ENCODE measurements at places on chromosomes 7 and 10.

- no peak for DNase-seq
These were observed 147.4 kb downstream of the PDE1C start for GRCh38 chr7:31922848-31923247.

DNA sequence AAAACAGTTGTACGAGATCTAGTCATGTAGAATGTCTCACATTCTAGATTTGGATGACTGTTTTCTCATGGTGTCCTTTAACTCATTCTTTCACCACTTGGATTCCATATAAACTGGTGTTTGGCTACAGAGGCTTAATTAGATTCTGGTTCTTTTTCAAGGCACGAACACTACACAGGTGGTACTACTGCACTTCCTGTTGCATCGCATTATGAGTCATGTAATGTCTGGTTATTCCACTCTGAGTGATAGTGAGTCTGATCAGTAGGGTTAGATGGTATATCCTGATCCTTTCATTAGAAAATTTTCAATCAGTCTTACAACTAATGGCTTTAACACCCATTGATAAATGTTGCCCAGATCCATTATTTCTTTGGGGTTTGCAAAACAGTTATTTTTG, 11.2 kb upstream of the AKAP9 start:
- DNase-seq = no peak

DNA sequence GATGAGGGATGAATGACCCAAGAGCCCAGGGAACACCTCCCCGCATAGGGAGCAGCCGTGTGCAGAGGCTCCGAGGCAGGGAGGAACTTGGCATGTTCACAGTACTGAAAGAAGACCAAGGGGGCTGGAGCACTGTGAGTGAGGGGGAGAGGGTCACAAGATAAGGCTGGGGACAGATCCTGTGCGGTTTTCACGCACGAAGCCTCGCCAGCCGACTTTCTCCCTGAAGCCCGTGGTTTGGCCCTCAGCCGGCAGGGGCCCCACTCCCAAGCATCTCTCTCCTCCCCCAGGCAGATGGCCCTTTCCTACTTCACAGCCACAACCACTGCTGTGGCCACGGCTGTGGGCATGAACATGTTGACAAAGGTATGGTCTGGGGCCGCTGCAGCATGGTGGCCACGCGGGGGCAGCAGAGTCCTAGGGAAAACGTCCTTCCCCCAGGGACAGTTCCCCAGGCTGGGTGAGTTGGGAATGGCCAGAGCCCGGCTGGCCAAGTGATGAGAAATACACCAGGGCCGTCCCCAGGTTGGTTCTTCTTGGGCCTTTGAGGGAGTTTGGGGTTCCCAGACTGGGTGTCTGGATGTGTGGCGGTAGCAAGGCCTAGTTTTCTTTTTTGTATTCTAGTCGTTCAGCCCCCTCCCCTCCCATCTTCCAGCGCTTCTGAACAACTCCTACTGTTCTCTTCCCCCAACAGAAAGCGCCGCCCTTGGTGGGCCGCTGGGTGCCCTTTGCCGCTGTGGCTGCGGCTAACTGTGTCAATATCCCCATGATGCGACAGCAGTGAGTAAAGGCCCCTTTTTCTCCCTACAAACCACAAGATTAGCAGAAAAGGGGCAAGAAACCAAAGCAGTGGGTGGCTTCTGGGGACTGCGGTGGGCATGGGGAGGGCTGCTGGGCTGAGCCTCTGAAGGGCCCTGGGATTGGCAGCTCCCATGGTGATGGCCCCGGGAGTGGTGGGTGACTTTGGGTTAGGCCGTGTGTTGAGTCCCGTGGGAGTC, 14.4 kb upstream of the WBP1L start:
- DNase-seq = peak; percentile 27

DNA sequence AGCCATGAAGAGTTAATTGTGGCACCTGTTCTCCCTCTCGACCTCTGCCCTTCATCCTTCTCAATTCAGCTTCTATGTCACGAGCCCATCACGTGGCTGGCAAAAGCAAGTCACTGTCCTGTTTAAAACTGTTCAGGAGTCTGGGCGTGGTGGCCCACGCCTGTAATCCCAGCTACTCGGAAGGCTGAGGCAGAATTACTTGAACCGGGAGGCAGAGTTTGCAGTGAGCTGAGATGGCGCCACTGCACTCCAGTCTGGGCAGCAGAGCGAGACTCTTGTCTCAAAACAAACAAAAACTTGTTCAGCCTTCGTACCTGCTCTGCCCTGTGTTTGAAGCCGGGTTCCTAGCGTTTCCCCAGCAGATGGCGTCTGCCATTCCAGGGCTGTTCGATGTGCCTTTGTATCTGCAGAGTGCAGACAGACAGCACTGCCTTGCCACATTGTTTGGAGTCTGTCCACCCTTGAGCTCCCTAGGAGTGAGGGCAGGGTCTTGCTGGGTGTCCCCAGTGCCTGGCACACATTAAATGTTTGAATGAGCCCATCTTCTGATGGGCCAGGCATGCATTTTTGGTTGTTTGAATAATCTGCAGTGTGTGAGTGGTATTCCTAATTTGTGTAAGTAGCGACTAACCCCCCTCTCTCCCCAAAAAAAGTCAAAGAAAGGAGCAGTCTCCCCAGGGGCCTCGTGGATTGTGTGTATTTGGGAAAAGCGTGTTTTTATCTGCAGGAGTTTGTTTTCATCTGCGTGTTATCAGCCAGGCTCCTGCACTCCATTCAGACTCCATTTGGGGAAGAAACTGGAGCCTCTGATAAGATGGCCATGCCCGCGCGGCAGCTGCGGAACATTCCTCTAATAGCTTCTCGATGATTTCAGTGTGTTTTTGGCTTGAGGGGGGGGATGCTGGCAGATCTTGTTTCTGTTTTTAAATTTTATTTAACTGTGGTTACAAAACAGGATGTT, 61.2 kb downstream of the DNAJB6 start:
- no peak for DNase-seq

- no peak for DNase-seq
These were observed 285.2 kb downstream of the AUTS2 start for GRCh38 chr7:69883399-69883891.

DNA sequence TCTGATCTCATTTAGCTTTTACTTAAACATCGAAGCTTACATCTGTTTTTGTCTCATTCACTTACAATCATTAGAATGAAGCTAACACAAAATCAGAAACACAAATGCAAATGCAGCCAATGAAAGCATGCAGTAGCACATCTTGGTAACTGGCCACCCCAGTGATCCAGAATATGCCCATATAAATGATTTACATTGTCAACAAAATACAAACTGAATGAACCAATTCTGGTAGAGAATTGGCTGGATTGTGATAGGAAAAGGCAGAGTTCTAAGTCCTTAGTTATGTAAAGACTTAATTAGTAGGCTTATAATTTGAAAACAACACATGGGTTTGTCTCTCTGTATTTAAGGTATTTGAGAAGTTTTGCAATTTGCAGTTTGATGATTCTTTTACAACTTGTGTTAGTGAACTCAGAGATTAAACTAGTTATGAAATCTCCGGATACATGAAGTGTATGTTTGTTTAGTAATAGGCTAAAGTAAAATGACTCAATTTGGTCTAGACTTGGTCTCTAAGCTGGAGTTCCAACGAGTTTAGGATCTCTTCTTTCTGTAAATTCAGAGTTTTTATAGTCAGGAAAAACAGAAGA, 21.2 kb downstream of the TECTB start:
- DNase-seq = no peak

GRCh38 chr10:121889212-121889611, 38.6 kb downstream of the ATE1 start:
- DNase-seq = no peak

DNA sequence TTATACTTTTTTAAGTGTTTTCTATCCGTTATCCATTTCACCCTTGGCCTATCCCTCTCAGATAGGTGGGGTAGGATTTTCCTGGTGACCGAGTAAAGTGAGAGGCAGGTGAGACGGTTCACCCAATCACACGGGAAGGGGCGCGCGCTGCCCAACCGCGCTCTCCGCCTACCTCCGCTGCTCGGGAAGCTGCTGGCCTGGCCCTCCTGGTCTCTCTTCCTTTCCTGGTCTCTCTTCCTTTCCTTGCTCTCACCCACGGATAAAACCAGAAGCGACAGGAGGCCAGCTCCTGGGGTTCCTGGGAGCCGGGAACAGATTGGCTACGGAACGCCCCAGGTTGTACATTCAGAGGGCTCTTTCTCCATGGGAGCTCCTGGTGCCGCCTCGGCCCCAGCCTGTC, 14.3 kb upstream of the ZNF212 start:
- no peak for DNase-seq

GRCh38 chr10:442209-442608, 247.3 kb downstream of the DIP2C start:
- DNase-seq = no peak

- DNase-seq = no peak
These were observed 25.2 kb downstream of the DNAJC1 start for GRCh38 chr10:21978191-21978862.

DNA sequence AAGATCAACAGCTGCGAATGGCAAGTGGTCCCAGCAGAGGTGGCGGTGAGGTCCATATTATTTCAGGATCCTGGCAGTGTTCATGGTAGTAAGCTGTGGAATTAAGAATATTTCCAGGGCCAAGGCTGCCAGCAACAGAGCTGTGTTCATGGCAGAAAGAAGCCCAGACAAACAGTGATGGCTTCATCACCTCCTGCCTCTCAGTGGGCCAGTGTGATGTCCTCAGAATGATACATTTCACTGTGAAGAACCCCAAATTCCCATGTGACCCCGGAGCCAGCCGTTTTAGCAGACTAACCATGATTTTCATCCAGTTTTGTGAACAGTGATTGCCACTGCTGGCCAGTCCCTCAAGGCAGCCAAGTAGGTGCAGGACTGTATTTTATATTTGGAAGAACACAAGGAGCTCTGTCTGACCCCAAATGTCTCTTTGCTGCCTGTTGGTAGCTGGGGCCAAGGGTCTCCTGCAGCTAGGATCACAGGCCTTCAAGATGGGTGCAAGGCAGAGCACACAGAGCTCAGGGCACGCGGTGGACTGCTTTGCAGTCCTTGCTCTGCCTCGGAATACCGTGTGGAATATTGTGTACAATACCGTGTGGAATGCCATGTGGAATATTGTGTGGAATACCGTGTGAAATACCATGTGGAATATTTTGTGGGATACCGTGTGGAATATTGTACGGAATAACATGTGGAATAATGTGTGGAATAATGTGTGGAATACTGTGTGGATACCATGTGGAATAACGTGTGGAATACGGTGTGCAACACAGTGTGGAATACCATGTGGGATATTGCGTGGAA, 132.3 kb upstream of the CHST15 start:
- no peak for DNase-seq

GRCh38 chr7:70595755-70596597, 536.0 kb upstream of the GALNT17 start:
- DNase-seq = no peak

GRCh38 chr7:149741629-149742028, 31.8 kb downstream of the ZNF467 start:
- DNase-seq = no peak

GRCh38 chr7:1669064-1669951, 769 bp upstream of the ELFN1 start:
- no peak for DNase-seq

- no peak for DNase-seq
These were observed 108.5 kb downstream of the SND1 start for GRCh38 chr7:127760436-127761031.

DNA sequence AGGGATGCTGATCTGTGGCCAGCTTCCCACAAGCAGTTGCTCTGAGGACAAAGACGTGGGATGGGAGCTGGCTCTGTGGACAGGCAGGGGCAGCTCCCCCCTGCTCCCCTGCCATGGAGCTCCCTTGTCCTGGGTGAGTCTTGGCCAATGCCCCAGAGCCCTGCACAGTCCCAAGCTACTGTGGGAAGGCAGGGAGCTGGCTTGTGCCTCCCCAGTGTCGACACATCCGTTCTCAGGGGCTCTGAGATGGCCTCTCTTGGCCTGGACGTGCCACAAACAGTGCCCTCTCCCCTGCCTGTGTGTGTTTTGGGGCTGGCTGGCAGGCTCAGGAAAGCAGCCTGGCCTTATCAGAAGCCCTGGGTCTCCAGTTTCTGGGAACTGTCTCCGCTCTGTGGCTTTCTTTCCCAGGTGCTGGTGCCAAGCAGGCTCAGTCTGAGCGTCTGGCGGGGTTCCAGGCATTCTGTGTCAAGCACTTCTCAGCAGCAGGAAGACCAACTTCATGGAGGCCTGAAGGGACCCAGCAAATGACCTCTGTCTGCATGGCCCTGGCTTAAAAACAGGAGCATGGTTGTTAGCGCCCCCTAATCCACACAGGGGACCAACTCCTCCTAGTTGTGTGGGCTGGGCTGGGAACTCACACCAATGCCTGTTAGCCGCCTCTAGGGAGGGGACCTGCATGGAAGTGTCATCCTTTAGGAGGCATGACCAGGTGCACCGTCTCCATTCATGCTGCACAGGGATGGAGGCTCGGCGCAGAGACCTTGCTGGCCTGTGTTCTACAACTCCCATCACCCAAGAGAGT, 375.2 kb downstream of the RPS24 start:
- no peak for DNase-seq

DNA sequence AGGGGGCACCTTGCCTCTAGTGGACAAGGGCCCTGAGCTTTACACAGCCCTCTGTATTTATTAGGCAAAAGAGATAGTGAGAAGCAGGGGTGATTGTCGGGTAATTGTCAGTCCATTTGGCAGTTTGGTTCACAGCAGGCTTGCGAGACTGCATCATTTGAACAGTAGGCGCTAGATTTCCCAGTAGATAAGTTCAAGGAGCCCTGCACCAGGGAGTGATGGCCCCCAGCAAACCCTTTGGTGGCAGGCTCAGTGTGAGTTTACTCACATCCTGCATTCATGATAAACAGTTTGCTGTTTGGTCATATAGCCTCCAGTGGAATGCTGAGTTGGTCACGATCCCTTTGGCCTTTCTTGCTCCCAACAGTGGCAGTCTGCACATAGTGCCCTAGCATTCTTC, 59.4 kb downstream of the MARCHF5 start:
- no peak for DNase-seq

GRCh38 chr7:14892961-14893360, 9.6 kb downstream of the DGKB start:
- no peak for DNase-seq

DNA sequence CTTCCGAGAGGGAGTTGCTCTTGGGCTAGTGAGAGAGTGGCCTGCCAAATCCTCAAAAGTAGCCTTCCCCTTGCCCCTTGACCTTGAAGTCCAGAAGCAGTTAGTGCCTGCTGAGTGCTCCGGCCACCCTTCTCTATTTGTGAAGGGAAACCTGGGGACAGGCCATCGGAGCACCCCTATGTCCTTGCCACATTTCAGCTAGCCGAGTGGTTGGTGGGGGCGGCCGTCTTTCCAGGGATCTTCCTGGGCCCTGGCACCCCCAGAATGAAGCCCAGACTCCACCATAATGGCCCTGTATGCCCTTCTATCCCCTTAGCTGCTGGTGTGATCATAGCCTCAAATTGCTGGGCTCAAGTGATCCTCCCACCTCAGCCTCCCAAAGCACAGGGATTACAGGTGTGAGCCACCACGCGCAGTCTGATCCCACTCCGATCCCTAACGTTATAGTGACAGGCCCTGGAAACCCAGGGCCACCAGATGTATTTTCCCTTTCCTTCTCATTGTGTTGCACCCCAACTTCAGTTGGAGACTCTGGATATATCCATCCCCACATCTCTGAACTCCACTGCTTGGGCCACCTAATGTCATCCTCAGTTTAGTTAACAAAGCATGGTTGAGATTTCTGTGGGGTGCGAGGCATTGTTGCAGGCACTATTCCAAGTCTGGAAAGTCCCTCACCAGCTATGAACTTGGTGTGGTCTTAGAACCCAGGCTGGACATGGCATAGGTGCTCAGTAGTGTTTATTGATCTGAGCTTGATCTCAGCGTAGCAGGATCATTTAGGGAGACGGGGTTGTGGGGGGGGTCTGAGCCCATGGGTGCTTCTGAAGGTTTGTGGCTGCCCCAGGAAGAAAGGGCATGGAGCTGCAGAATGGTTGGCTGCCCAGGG, 1.6 kb downstream of the TSPAN14 start:
- DNase-seq = no peak

Data from stimulated activated CD4-positive, alpha-beta T cell treated with anti-CD3 and anti-CD28 coated beads, TNF-alpha, amount 100 ng/mL, for 4 hours (primary cell).